NCI-H460 (cell line): ENCODE measurements at places on chromosomes 12 and 14. TPM values are rescaled to one million over a fixed set of nuclear protein-coding genes. Genes with fewer than 3 reads are reported as not detected.

The AICDA gene
- not detected in 2 replicates for total RNA-seq

- DNase-seq: peak; percentile 76
These were observed at the start of gene TM9SF1 for GRCh38 chr14:24195186-24196070. TM9SF1 (minus strand) TSS chr14:24195441; CDS start chr14:24195019, 422 bp downstream.

- peak; percentile 38 for DNase-seq
These were observed 69.3 kb downstream of the SERPINA3 start for GRCh38 chr14:94681300-94682060.

DNA sequence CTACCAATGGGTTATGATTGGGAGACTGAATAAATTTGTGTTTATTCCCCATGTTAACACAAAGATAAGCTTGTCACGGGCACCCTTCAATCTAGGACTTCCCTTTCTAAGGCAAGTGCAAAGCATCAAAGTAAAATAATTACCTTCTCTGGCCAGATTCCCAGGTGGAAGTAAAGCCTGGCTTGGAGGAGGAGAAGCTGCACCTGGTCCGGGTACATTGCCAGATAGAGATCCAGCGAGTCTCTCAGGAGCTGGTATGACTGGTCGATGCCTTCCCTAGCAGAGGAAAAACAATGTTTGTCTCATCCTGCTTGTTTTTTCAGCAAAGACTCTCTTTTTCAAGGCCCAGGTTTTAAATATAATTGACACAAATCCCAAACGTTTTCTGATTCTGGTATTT is 24.9 kb downstream of the FBXO21 start:
- DNase-seq: no peak

DNA sequence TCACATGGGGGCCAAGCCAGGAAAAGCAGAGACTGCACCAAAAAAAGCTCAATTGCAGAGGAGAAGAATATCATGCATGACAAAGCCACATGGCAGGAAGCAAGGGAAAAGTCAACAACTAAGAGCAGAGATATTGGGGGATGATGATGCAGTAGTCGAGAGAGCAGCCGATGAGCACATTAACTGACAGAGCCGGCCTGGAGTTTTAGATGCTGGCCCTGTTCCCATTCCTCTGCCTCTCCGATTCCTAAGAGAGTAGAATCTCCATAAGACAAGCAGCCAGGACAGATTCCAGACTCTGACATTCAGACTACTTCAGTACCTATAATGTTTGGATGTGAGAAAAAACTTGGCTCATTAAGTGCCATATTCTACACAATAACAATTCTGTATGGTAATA is 155.9 kb downstream of the KCNH5 start:
- DNase-seq: no peak

DNA sequence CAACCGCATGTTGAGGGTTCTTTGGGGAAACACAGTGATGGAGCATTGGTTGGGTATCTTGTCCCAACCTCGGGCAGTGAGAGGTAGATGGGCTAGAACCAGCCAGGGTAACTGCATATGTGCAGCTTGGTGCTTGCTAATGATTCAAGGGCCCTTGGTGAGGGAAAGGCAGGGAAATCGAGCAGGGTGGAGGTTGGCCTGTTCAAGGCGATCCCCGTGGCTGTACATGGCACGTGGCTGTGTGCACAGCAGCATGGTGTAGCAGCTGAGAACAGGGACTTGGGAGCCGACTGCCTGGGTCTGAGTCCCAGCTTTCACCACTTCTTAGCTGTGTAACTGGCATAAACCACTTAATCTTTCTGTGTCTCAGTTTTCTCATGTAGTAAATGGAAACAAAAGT is 45.5 kb upstream of the OAS1 start:
- no peak for DNase-seq

- DNase-seq: no peak
These were observed 40.8 kb downstream of the SYNE3 start for GRCh38 chr14:95475540-95476240.

DNA sequence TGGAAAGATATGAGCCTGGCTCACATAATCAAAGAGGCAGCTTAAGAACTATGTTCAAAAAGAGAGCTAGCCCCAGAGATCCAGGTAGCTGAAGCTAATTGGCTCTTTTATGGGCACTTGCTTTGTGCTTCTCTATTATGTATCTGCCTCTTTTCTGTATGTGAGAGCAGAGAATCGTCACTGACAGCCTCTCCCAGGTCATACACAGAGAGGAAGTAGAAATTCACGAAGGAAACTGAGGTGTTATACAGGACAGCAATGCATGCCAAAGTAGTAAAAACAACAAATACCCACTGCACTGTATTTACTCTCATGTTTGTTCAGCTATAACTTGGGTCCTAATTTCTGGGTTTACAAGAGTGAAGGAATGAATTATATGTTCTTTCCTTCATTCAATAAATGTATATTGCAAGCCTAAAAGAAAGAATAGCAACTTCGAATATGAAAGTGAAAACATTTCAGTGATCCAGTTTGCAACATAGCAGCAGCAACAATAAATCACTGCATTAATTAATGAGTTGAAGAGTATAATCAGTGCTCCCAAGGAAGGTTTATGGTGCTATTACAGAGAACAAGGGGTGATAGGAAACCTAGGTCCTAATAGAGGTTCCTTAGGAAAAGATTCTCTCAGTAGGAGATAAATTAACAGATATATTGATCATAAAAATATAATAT is 47.1 kb upstream of the ATXN7L3B start:
- DNase-seq: no peak
